ENCODE measurements at places on chromosomes 2 and 18.

GRCh38 chr2:44801841-44802776 lies 139.4 kb upstream of the SIX3 start:
- DNase-seq, result no peak

GRCh38 chr2:128237081-128237534 lies 81.6 kb downstream of the HS6ST1 start:
- DNase-seq, result no peak

DNA sequence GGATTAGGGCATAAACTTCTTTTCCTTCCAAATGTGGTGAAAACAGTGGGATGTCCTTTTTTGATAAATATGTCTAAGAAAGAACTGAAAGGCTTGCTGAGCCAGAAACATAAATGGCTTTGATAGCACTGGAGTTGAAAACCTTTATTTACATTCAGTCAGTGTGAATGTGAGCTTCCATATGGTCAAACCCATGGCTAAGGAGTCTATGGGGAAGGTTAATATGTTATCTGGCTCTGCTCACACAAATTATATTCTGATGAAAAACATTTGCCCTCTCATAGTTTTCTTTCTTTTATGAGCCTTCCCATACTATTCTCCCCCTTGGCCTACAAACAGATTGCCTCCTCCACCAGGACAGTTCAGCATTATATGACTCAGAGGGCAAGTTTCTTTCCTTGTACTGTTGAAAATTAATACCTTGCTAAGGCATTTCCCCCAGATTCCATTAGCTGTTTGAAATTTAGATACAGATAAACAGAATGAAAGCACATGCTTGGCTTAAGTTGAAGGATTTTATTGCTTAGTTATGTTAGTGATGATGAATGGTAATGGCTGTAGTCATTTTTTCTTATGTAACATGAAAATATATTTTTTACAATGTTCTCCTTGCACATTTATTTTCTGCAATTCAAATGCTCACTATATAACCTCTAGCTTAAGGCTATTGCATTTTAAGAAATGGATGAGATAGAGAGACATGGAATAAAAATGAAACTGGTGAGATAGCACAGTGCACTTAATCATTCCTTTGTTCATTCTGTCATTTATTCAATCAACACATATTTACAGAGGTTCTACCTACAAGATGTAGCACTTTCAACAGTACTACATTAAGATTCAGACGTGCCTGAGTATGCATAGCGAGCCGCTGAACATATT lies 544.1 kb downstream of the LRRTM4 start:
- no peak for DNase-seq

- DNase-seq, result no peak
These were observed 11.3 kb upstream of the GBX2 start for GRCh38 chr2:236179236-236180075.

- no peak for DNase-seq
These were observed 163.3 kb upstream of the SIX3 start for GRCh38 chr2:44778221-44778654.

DNA sequence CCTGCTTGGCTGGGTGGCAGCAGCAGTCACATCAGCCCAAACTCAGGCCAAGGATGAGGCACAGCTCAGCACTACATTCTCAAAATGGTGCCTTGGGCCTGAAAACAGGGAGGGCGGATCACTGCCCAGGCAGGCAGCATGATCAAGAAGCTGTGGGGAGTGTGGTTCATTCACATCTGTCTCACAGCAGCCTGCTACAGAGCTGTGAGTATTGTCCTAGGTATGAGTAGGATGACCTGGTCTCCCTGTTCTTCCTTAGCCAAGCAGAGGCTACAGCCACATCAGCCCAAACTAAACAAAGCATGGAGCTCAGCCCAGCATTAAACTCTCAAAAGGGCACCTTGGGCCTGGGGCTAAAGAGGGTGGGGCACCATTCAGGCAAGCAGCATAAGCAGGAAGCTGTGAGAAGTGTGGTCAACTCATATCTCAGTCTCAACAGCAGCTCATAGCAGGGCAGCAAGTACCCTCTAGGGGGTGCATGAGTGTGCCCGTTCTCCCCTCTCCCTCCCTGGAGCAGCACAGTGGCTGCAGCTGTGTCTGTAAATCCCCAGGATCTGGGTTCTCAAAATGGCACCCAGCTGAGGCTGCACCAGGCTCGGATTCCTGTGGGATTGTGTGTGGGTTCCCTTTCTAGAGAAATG lies 139.6 kb downstream of the TRABD2A start:
- no peak for DNase-seq

GRCh38 chr18:70368903-70369302 lies 80.1 kb downstream of the SOCS6 start:
- DNase-seq, result no peak

DNA sequence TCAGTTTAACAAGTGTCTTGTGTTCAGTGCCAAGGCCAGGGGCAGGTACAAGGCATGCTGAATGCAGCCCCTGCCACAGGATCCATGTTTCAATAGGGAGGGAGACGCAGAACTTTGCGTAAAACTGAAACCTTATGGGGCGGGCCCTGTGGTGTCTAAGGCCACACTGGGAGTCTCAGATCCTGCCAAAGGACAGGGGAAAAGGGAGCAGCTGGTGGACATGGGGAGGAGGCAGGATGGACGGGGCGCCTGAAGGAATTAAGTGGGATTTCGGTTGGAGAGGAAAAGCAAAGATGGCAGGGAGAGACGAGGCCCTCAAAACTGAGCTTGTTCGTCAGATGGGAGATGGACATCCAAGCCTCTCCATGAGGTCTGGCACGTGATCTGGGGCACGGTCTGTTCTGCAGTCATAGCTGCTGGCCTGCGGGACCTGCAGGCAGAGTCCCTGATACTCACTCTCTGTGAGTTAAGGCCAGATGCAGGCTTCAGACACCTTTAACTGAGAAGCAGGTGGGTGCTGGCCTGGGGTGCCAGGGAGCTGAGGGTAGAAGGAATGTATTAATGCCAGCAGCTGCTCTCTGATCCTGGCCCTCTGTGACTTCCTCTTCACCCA lies 48.8 kb downstream of the TCF7L1 start:
- DNase-seq, result no peak

DNA sequence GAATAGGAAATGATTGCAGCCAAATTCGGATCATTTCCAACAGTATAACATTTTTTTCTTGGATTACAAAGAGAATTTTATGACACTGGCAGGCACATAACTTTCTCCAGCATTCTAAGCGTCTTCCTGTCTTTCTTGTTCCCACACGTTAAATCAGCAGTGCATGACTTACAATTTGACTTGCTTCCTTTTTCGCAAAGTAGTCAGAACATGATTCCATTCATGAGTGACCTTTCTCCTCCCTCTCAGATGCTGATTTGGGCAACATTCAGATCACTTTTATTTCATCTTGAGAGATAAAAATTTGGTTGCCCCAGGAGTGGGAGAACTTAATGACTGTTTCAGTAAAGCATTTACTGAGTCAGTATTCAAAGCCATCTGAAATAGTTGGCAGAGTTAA lies 858.7 kb upstream of the ACVR2A start:
- DNase-seq, result no peak

DNA sequence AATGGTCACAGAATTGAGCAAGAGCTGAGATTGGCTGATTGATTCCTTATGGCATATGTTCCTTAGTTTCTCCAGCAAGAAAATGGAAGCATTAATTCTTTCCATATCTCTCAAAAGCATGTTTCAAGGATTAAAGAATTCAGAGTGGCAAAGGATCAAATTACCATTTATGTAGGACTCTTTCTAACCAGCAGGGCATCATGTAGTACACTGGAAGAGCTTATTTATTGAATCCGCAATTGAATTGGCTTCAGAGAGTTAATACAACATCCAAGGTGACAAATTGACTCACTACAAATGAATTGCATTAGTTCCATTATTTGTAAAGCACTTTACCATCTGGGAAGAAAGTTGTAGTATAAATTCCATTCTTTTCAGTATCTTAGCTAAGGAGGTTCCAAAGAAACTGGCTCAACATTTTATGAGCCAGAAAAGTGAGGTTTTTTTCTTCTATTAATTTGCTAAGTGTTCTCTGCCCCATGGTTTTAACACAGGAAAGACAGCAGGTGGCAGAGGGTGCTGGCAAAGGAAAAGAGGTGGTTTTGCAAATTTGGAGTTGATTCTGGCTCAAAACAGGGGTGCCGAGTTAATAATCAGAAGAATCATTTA lies 409.9 kb downstream of the MTX2 start:
- DNase-seq, result no peak

- DNase-seq, result no peak
These were observed 17.5 kb upstream of the TBC1D8 start for GRCh38 chr2:101168706-101169105.

GRCh38 chr2:127158614-127159290 lies 51.8 kb upstream of the BIN1 start:
- no peak for DNase-seq

DNA sequence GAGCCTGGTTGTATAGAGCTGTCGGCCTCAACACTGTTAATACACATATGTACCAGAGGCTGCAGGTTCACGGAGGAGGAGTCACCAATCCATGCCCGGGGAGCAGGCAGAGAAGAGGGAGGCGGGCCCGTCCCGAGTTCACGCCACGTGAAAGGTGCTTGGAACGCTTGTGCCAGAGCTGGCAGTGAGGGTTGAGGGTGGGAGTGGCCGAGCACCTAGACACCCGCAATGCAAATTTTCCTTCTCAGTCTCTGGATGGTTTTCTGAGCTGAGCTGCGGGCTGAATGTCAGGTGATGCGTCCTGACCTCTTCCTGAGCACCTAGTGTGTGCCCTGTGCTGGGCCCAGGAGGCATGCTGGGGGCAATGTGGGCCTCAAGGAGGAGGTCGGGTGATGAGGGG lies 52.2 kb downstream of the ODC1 start:
- DNase-seq, result no peak
